CD4-positive, alpha-beta T cell (primary cell): ENCODE measurements at places on chromosomes 7 and 10. TPM values are rescaled to one million over a fixed set of nuclear protein-coding genes. Genes with fewer than 3 reads are reported as not detected.

The KAZALD1 gene
- not detected for total RNA-seq

The OR2A5 gene
- total RNA-seq: not detected

The TAS2R60 gene
- total RNA-seq: 0.47 TPM

The NEURL1 gene
- total RNA-seq: 0.85 TPM

The GPER1 gene
- not detected for total RNA-seq

The ITGB1 gene
- total RNA-seq: 82.9 TPM

The PRKG1 gene
- total RNA-seq: 0.31 TPM
